ENCODE measurements at places on chromosomes 2 and 18.

GRCh38 chr2:120702061-120702460 is 33.6 kb upstream of the GLI2 start:
- DNase-seq = no peak

GRCh38 chr18:42614619-42615293 is 500.7 kb downstream of the RIT2 start:
- no peak for DNase-seq

GRCh38 chr2:138846216-138846821 is 66.1 kb upstream of the NXPH2 start:
- DNase-seq = no peak

GRCh38 chr2:213691351-213691750 is 407.1 kb downstream of the SPAG16 start:
- no peak for DNase-seq

- DNase-seq = no peak
Observed at GRCh38 chr2:64620661-64621060, 33.1 kb downstream of the SERTAD2 start.

DNA sequence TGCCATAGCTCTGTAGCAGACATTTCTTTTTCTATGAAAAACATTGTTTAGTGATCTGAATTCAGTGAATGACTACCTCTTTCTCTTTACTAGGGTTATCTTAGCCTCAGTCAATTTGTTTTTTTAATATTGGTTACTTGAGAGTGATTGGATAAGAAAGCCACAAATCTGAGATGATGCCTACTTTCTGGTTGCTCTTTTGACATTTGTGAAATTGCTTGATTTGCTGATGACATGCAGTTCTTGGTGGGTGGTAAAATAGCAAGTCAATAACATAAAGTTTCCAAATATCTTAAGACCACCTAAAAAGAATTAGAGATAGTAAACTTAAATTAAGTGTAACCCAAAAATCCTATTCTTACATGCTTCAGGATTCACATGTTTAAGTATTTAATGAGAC is 199.5 kb upstream of the STON1 start:
- DNase-seq = no peak

DNA sequence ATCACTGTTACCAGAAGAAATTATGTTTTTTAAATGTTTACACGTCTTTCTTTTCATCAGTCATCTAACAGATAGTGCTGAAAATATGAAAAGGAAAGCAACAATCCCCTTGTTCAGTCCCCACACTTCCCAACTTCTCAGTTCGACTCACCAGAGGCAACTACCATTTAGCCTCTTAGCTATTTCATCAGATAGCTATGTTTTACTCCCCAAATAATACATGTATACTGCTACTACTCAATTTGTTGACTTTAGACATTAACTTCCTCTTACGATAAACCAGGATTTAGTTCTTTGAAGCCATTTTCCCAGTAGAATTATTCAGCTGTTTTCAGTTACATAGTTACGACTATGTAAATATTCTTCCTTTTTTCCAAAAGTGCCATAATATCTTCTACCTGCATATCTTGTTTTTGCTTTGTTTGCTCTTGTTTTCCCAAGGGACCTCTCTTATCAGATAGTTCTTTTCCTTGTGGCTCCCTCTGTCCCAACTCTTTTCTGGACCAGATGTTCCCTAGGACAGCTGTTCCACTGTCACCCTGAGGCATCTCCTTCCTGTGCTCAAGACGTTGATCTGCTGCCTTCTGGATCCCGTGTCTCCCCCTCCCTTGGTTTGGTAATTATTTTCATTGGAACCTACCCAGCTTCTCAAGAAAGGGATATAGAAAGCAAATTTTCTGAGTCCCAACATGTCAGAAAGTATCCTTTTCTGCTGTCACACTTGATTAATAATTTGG is 289.3 kb upstream of the TANK start:
- DNase-seq = no peak

- no peak for DNase-seq
Observed at GRCh38 chr18:33156906-33157470, 283.5 kb downstream of the CCDC178 start.

DNA sequence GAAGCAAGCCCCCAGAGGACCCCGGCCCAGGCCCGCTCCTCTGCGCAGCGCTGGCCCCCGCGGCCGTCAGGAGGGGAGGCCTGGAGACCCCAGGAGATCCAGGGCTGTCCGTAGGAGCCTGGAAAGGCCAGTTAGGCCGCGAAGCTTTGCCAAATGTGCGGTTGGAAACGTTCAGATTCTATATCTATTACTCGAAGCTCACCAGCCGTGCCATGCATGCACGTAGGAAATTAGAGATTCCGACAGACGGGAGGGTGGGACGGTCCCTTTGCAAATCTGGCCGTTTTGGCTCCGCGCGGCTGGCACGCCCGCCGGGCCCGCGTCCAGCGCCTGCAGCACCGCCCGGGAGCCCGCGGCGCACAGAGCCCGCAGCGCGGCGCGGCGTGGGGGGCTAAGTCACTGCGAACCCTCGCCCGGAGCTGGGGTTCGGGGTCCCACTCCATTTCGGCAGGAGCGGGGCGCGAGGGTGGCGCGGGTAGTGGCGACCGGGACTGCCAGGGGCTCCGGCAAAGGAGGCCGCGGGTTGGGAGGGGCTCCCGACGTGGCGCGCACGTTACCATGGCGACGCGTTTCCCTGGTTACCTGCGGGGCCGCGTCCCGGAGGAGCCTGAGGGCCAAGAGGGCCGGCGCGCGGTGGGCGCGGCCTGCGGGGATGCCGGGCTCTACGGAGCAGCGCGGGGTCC is 488.6 kb upstream of the SMIM21 start:
- peak; percentile 18 for DNase-seq

- DNase-seq = no peak
Observed at GRCh38 chr2:197219636-197220035, 90.9 kb downstream of the ANKRD44 start.

- no peak for DNase-seq
Observed at GRCh38 chr18:524466-524865, 24.0 kb upstream of the COLEC12 start.

DNA sequence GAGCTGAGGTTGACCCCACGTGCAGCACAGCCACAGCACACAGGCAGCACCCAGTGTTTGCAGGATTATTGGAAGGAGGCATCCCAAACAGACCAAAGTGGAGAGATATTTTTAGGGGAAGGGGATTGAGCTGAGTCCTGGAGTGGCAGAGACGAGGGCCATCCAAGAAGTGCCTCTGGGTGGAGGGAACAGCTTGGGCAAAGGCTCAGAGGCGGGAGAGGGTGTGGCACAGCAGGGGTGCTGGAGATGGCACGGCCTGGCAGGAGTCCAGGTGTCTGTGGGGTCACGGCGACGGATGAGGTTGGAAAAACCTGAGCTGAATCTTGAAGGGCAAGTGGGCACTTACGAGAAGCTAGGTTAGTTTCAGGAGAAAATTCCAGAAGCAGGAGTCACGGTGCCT is 60.6 kb downstream of the INHBB start:
- no peak for DNase-seq

GRCh38 chr2:189444322-189444721 is 3.0 kb downstream of the WDR75 start:
- DNase-seq = peak; percentile 29

GRCh38 chr2:101160454-101160853 is 9.3 kb upstream of the TBC1D8 start:
- DNase-seq = no peak
